Stimulated activated CD8-positive, alpha-beta memory T cell treated with anti-CD3 and anti-CD28 coated beads, Interleukin-7, amount 100 ng/mL, for 4 hours (primary cell): ENCODE measurements at places on chromosomes 2 and 18.

DNA sequence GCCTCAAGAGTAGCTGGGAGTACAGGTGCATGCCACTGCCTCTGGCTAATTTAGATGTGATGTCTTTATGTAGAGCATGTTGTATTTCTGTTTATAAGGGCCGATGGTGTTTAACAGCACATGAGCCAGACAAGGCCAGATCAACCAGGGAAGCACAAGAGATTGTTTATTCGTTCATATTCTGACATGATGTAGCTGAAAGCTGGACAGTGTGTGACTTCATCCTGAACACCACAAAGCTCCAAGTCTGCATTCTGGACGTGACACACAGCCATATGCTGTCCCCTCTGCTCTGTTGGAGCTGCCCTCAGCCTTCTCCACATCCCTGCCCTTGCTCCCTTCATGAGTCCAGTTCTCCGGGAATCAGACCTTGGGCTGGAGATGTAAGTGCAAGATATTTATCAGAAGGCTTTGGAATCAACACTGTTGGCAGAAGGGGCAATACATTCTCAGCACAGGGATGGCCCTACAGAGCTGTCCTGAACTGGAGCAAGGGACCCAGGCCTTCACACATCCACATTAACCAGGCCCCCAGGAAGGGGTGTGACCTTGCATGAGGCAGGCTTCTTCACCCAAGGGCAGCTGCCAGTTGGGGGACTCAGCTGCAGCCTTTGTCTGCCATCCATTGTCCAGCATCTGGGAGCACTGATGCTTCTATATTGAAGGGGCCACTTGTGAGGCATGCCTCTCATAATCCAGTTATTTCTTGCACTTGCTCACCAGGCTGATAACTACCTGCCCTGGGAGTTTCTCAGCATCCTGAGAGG, 38.5 kb downstream of the EDAR start:
- DNase-seq, result no peak

DNA sequence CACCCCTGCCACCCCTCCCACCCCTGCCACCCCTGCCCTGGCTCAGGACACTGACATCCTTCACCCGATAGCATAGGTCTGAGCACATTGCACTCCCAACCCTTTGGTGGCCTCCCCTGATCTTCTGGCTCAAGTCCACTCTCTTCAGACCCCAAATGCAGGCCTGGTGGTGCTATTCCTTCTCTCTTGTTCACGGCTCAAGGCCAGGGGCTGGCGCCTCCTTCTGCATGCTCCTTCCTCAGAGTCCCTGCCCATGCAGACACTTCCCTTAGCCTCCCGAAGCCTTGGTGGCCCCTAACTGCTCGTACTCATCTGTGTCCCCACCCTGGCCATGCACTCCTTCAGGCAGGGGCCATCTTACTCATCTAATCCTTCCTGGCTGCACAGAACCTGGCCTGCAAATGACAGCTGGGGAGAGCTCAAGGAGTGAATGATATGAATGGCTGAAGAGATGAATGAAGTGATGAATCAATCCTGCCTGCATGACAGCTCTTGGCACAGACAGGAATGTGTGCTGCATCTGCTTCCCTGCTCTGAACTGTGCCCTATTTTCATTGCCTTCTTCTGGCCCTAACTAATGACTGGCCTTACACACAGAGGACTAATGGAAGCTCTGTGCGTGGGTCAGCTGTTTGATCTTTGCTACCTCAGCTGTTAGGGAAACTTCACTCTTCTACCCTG, 290.8 kb downstream of the DYSF start:
- DNase-seq, result no peak

DNA sequence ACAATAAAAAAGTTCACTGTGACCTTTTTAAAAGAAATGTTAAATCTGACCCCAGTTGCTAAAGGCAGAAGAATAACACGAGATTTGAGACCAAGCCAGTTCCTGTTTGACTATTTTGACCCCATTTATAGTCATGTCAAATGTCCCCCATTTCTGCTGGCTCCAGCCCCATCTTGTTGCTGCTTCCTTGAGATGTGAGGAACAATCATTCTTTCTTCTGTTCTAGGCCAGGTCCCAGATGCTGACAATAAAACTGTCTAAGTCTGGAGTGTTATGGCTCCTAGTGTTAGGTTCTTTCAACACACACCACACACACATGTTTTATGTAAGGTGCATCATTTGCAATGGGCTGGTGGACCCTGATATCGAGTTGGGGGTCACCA, 92.0 kb upstream of the CYP1B1 start:
- no peak for DNase-seq

DNA sequence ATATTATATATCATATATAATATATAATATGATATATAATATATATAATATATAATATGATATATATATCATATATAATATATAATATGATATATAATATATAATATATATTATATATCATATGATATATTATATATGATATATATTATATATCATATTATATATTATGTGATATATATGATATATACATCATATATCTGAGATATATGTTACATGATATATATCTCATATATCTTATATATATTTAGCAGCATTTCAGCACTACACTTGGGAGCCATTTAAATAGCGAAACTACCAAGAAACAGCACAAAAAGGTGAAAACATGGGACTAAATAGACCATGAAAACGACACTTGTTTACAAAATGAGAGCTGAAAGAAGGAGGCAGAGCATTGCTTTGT, 37.3 kb downstream of the KCMF1 start:
- no peak for DNase-seq

GRCh38 chr18:49155857-49156256, 205.1 kb upstream of the SMAD7 start:
- no peak for DNase-seq

DNA sequence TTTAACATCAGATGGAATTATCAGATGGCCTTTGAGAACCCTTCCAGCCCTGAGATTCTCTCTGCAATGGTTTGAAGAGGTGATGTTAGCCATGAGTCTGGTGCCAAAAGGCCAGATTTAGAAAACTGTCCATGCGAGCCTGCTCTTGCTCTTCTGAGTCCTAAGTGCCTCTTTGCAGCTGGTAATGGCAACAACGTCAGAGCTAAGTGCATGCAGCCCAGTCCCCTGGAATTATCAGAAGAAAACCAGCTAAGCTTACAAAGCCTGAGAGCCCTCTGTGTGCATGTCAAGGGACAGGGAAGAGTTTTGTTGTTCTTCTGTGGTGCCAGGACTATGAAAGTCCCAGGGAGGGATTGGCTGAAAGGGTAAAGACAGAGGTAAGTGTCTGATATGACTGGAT, 89.8 kb downstream of the LOXHD1 start:
- DNase-seq, result no peak

DNA sequence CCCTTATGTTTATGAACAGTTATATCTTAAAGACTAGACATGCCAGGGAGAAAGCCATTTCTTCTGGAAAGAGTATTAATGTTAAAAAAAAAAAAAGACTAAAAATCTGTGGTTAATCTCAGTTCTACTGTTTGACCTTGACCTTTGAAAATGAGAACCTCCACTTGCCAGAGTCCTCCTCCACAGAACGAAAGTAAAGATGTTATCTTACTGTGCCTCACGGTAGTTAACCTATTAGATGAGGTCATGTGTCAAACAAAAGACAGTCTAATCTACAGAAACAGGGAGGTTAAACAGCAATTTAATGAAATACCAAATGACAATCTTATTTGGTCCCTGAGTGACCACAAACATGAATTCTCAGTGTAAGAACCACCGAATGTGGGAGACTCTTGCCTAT, 51.2 kb downstream of the SLC14A2 start:
- no peak for DNase-seq

DNA sequence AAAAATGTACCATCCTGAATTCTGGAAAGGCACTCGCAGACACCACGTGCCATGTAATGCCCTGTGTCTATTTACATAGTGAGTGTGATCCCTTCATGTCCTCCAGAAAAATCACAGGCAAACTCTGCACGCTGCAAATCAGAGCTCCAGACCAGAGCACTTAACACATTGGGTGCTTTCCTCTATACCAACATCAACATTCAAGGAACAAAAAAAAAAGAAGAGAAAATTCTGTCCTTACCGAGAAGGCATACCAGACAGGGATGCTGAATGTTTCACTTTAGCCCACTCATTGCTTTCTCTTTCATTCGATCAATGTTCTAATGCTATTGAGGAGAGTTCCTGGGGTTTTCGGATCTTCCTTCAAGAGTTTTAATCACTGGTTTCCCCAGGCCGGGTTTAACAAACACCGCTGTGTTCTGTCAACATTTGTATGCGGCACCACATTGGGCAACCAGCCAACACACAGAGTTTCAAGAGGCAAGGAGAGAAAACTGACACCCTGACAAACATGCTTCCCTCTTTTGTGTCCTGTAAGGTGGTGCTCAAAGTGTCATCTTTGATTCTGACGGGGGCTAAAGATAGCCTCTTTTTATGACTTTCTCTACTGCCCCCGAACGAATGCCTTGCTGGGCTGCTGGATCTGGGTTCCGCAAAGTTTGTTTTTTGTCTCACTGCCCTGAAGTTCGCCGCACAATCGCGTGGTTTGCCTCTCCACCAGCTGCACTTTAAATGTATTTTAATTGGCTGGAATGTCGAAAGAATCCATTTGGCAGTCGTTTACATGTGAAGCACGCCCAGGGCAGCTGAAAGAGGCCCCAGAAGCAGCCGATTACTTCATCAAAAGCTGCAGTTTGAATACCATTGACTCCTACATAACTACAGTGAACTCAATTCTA, 106.4 kb upstream of the NCKAP5 start:
- DNase-seq, result no peak

GRCh38 chr18:73826098-73826497, 321.5 kb downstream of the FBXO15 start:
- DNase-seq, result no peak

GRCh38 chr2:218270721-218271486, 585 bp downstream of the PNKD start:
- DNase-seq, result no peak

DNA sequence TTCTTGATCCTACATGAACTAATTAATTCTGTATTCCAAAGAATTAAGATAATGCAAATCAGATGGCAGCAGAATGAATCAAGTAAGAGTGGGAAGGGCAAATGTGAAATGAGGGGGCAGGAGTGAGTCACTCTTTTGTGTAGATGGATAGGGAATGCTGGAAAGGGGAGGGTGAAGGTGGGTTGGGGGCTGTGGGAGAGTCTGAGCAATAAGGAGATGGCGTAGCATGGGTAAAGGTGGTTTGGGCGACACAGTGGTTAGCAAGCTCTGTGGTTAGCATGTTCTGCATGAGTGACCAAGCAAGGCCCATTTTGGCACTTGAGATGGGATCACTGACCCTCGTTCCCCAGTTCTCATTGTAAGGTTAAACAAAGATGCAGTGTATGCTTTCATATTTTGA, 20.4 kb downstream of the GPD2 start:
- DNase-seq, result no peak

GRCh38 chr2:8288206-8288605, 393.6 kb upstream of the ID2 start:
- DNase-seq, result no peak

GRCh38 chr2:138964418-138964817, 184.2 kb upstream of the NXPH2 start:
- DNase-seq, result no peak

GRCh38 chr2:62895632-62896009, 155.0 kb upstream of the OTX1 start:
- DNase-seq, result no peak

DNA sequence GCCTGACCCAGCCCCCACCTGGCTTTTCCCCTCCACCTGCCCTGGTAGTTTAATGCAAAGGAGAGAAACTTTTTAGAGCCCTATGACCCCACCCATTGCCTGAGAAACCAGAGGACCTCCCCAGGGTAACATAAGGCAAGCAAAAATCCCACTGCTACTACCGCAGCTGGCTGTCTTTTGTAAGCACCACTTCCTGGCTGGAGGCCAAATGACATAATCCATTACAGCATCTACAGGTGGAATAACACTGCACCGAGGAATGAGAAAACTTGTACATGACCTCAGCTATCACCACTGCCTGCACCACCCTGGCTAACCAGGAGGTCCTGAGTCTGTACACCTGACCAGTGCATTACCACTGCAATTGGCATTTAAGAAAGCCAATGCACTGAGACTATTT, 149.6 kb upstream of the GALNT5 start:
- DNase-seq, result no peak
